ENCODE measurements at places on chromosomes 4 and X.

DNA sequence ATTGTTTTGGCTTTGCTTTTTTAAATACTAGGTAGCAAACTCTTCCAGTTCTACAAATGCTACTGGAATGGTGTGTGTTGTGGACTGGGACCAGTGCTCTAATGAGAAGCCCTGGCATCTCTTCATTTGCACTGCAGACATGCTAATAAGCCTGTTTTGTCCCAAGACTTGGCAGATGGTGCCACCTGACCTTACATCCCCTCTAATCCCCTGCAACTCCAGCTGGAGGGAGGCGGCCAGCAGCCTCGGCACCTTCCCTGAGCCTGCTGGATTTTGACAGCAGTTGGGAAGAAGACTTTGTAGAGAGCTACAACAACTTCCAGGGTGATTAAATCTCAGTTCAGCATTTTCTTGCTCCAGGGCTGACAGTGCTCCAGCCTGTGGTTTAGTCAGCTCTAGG lies 200.0 kb downstream of the DCLK2 start:
- no peak for DNase-seq

DNA sequence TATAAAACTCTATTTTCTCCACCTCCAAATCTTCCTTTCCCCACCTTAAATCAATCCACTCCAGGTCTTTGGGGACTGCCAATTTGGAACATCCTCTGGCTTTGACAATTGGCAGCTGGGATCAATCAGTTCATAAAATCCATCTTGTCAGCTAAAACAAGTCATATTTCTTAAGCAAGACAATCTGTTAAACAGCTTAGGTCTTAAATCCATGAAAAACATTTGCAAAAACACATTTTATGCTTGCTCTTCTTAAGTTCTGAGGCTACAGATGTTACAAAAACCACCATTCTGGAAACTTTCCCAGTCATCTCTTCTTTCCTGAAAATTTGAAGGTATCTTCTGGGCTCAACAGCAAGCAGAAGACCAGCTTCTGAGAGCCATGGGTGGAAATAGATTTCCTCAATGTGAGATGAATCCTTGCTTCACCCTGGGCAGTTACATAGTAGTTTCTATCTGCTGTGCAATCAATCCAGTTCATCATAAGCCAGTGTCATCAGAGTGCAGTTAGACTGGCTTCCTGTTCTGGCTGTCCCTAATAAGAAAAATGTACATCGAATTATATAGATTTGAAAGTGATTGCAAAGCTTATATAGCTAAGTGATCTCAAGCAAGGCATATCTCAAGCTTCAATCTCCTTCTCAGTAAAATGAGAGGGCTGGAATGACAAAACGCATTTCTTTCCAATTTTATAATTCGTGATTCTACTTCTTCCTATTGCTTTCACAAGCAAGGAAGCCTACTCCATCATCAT lies 402.7 kb upstream of the INTU start:
- DNase-seq = no peak

DNA sequence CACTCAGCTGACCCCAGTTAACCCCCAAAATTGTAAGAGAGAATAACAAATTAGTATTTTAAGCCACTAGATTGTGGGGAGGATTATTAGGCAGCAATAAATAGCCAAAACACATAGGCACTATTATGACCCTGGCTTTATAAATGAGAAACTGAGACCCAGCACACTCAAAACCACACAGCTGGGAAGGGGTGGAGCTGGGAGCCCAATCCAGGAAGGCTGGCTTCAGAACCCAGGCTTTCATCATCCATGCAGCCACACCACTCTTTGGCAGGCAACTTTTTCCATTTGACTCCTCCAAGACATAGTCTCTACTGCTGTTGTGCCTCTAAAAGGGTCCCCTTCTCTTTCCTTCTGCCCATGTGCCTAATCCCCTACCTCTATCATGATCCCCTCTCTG lies 253.8 kb downstream of the DHX15 start:
- DNase-seq = no peak

DNA sequence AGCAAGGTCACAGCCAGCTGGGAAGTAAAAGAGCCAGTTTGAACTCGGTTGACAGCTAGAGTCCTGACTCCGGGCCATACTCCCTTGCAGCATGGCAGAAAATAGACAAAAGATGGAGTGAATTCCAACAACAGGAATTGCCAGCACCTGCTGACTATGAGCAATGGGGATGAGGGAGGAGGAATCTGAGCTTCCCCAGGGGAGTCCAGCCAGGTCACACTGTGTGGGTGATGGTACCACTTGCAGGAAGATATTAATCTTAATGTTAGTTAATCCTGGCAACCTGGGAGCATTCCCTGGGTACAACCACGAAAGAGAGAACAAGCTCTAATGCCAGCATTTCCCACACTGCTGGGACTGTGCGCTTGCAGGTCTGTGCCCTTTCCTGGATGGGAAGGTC lies 48.1 kb upstream of the S100G start:
- DNase-seq = no peak

- no peak for DNase-seq
Measured at GRCh38 chr4:73414936-73415271, 10.8 kb downstream of the ALB start.

GRCh38 chr4:188603646-188604045 lies 464.4 kb downstream of the TRIML1 start:
- DNase-seq = no peak

- no peak for DNase-seq
Measured at GRCh38 chr4:72468904-72469502, 100.0 kb downstream of the ADAMTS3 start.

GRCh38 chr4:91198951-91199350 lies 1071.8 kb downstream of the CCSER1 start:
- DNase-seq = no peak

- DNase-seq = no peak
Measured at GRCh38 chrX:54484666-54485065, 11.4 kb downstream of the FGD1 start.

- DNase-seq = no peak
Measured at GRCh38 chrX:30610026-30610425, 32.5 kb upstream of the TASL start.

DNA sequence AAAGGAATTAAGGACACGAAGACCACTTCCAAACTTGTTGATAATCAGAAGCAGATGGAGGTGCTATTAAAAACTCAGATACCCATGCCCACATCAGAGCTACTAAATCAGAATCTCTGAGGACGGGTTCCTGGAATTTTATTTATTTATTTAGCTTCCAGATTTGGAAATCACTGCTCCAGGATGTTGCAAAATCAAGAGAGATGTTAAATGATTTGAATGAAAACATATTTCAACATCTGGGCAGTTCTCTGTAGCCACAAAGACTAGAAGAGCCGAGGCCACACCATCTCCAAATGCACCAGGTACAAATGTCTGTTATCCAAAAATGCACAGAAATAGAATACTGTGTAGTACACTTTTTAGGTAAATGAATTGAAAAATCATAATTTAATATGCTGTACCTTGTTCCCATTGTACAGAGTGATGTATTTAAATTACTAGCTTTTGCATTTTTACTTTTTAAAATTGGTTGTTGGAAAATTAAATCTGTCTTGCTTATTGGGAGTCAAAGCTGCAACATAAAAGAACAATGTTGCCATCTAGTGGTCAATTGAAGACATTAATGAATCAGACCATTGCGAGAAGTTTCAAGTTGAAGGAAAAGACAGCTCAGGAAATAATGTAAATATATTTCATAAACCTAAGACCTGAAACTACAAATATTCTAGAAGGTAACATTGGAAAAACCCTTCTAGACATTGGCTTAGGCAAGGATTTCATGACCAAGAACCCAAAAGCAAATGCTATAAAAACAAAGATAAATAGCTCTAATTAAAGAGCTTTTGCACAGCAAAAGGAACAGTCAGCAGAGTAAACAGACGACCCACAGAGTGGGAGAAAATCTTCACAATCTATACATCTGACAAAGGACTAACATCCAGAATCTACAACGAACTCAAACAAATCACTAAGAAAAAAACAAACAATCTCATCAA lies 151.3 kb upstream of the TTC29 start:
- DNase-seq = no peak
